Gastroesophageal sphincter (tissue), 4 donors: ENCODE measurements at places on chromosomes 3 and 15.
A peak's percentile ranks its signal among the peaks of the same experiment; 100 is the strongest.

GRCh38 chr3:72009851-72010443, 225.0 kb upstream of the PROK2 start:
- no peak for ATAC-seq
- H3K4me3 ChIP-seq = no peak overlapping the region
- H3K36me3 ChIP-seq = no peaks in the 10 kb centered on the region
- no peak overlapping the region for H3K27ac ChIP-seq
- H3K4me1 ChIP-seq = no peaks in the 10 kb centered on the region
- H3K27me3 ChIP-seq = no peaks in the 10 kb centered on the region

GRCh38 chr3:155743606-155744005, 1.3 kb downstream of the PLCH1 start:
- no peak for ATAC-seq
- H3K27ac ChIP-seq = no peak overlapping the region
- H3K36me3 ChIP-seq = no peaks in the 10 kb centered on the region
- peak overlapping the region; percentile 54 for H3K4me3 ChIP-seq
- no peaks in the 10 kb centered on the region for H3K4me1 ChIP-seq
- peaks cover 16% of the 10 kb centered on the region for H3K27me3 ChIP-seq

GRCh38 chr3:47996440-47996839, 19.8 kb downstream of the MAP4 start:
- peaks cover 3% of the 10 kb centered on the region for H3K4me1 ChIP-seq
- no peaks in the 10 kb centered on the region for H3K36me3 ChIP-seq
- no peak overlapping the region for H3K4me3 ChIP-seq
- no peak overlapping the region for H3K27ac ChIP-seq

DNA sequence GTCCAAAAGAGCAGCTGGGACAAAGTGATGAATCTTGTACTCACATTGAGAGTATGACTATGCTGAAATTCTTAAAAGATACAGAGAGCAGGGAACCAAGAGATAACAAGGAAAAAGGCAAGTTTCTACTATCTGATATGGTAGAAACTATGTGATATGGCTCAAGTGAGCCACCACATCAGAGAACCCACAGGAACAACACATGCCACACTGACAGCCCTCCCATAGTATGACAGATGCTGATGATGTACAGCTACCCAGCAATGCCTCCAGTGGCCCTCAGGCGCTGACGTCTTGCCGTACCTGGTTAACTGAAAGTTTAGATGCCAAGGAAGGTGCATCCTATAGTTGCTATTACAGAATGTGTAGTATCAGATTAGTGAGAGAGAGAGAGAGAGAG, 42.4 kb downstream of the CHAC1 start:
- no peaks in the 10 kb centered on the region for H3K36me3 ChIP-seq
- no peak for ATAC-seq
- no peak overlapping the region for H3K4me3 ChIP-seq
- peaks cover 6% of the 10 kb centered on the region for H3K4me1 ChIP-seq
- H3K27ac ChIP-seq = no peak overlapping the region

- no peak overlapping the region for H3K27ac ChIP-seq
- H3K4me1 ChIP-seq = no peaks in the 10 kb centered on the region
- ATAC-seq = no peak
- H3K27me3 ChIP-seq = no peaks in the 10 kb centered on the region
Measured at GRCh38 chr3:98530676-98531075, 1.1 kb upstream of the GPR15 start.

GRCh38 chr3:158792709-158793108, 9.1 kb upstream of the MFSD1 start:
- H3K27me3 ChIP-seq = no peaks in the 10 kb centered on the region
- no peaks in the 10 kb centered on the region for H3K4me1 ChIP-seq
- H3K27ac ChIP-seq = no peak overlapping the region

DNA sequence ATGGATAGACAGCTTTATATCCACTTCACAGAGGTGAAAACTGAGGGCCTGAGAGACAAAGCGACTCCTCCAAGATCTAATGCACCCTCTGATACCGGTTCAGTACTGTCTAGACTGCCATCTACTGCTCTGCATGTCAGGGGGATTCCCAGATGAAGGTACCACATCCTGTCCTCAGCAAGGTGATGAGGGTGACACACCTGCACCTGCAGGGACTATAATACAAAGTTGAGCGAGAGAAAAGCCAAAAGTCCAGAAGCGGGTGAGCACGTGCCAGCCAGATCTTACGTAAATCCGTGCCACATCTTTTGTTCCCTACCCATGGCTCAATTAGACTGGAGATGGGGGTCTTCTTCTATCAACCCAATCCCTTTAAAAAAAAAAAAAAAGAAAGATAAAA, 32.4 kb upstream of the HES1 start:
- no peak for ATAC-seq
- no peak overlapping the region for H3K4me3 ChIP-seq
- H3K36me3 ChIP-seq = no peaks in the 10 kb centered on the region

DNA sequence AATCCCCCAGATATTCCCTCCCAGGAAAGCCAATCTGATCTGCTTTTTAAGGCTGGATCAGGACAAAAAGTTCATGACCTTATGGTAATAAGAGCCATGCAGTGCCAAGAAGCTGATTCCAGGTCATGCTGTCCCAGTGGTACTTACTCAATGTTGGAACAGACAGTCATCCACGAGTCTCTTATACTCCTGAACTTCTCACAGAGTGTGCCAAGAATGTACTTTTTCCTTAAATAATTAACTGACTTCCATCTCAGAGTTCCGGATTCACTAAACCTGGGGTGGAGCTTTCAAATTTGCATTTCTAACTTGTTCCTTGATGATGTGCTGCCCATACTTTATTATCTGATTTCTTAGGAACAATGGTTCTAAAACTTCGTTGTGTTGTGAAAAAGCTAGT, 3.4 kb upstream of the P3H2 start:
- no peaks in the 10 kb centered on the region for H3K36me3 ChIP-seq
- no peak overlapping the region for H3K4me3 ChIP-seq
- H3K27ac ChIP-seq = no peak overlapping the region
- H3K27me3 ChIP-seq = no peaks in the 10 kb centered on the region
- ATAC-seq = no peak

GRCh38 chr15:73382115-73382514, 13.4 kb upstream of the HCN4 start:
- no peak overlapping the region for H3K4me3 ChIP-seq
- peaks cover 69% of the 10 kb centered on the region for H3K27me3 ChIP-seq
- no peaks in the 10 kb centered on the region for H3K36me3 ChIP-seq

DNA sequence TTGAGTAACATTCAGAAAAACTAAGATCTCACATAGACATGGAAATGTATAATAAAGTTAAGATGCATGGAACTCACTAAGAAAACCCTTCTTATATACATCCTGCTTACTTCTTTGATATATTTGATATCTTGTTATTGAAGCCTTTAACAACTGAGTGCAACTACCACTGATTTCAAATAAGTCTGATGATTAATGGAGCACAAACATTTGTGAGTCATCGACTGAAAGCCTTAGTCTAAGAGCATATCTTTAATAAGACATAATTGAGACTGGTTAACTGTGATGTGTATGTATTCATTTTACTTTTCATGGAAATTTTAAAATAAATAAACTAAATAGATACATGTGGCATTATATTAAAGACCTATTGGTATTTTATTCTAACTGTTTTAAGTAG, 740.5 kb downstream of the EPHA3 start:
- no peaks in the 10 kb centered on the region for H3K4me1 ChIP-seq
- no peak for ATAC-seq
- no peak overlapping the region for H3K4me3 ChIP-seq
- H3K27me3 ChIP-seq = no peaks in the 10 kb centered on the region
- no peaks in the 10 kb centered on the region for H3K36me3 ChIP-seq

DNA sequence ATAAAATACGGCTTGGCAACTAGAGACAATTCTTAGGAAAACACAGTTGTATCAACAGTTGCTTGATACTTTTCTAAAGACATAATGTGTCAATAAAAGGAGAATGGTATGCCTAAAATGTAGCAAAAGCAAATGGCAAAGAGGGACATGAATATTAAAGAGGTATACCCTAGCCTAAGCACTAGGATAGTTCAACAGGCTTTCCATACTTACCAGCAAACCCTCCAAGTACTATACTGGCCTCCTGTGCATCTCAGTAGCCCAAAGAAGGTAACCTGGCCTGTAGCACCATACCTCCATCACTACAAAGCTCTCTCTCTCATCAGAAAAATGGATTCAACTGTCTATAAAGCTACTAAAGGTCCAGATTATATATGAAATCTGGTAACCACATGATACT, 7.5 kb downstream of the SETD2 start:
- no peak overlapping the region for H3K27ac ChIP-seq
- no peaks in the 10 kb centered on the region for H3K36me3 ChIP-seq
- no peak for ATAC-seq
- H3K4me1 ChIP-seq = peaks cover 11% of the 10 kb centered on the region
- H3K27me3 ChIP-seq = no peaks in the 10 kb centered on the region

GRCh38 chr15:52379395-52380106, 83.9 kb upstream of the MYO5C start:
- H3K27ac ChIP-seq = no peak overlapping the region
- no peak for ATAC-seq
- no peaks in the 10 kb centered on the region for H3K4me1 ChIP-seq
- no peak overlapping the region for H3K4me3 ChIP-seq

- H3K27ac ChIP-seq = no peak overlapping the region
- no peaks in the 10 kb centered on the region for H3K27me3 ChIP-seq
- ATAC-seq = no peak
- no peaks in the 10 kb centered on the region for H3K4me1 ChIP-seq
- peaks cover 29% of the 10 kb centered on the region for H3K36me3 ChIP-seq
Measured at GRCh38 chr15:82165948-82166376, 96.6 kb downstream of the EFL1 start.

GRCh38 chr15:54719325-54719724, 477.4 kb downstream of the RSL24D1 start:
- no peaks in the 10 kb centered on the region for H3K36me3 ChIP-seq
- no peak overlapping the region for H3K27ac ChIP-seq
- H3K4me3 ChIP-seq = no peak overlapping the region
- no peak for ATAC-seq
- no peaks in the 10 kb centered on the region for H3K27me3 ChIP-seq

- no peak overlapping the region for H3K27ac ChIP-seq
- no peak for ATAC-seq
- no peaks in the 10 kb centered on the region for H3K36me3 ChIP-seq
- H3K4me3 ChIP-seq = no peak overlapping the region
- H3K27me3 ChIP-seq = no peaks in the 10 kb centered on the region
Measured at GRCh38 chr15:28017423-28017924, 81.6 kb downstream of the OCA2 start.

DNA sequence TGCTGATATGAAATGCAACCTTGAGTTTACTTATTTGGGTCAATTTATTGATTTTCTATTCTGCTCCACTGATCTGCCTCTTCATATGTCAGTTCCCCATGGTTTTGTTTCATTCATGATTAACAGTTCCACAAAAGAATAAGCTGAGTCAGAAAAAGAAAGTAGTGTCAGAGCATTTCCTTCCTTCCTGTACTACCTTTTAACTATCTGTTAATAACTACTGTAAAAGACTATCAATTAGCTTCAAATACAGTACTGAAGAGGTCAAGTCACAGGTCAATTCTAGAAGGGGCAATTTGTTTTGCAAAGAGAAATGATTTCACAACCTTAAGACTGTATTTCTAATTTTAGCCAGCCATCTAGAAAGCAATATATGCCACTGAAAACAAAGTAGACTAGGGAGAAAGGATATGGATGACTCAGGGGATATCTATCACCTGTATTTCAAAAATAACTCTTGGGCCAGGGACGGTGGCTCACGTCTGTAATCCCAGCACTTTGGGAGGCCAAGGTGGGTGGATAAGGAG, 129.5 kb downstream of the TFDP2 start:
- H3K4me1 ChIP-seq = no peaks in the 10 kb centered on the region
- no peak overlapping the region for H3K27ac ChIP-seq
- H3K36me3 ChIP-seq = no peaks in the 10 kb centered on the region
- no peak overlapping the region for H3K4me3 ChIP-seq
